ENCODE measurements at places on chromosomes 12 and 14.

DNA sequence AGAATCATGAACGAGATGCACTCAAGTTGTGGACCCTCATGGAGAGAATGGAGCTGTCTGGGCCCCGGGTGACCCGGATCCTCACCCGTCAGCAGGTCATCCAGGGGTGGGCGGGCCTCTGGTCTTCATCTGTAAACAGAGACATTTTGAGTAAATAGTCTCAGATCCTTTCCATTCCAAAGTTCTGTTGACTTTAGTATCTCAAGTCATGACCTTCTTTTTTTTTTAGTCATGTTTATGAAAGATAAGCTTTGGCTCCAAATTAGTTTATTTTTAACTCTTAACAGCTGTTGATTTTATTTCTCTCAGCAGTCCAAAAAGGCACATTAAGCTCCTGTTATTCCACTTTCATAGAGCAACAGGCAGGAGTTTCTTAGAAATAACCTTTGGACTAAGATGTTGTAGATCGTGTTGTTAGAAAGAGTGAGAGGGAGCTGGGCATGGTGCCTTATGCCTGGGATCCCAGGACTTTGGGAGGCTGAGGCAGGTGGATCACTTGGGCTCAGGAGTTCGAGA lies 48.9 kb upstream of the AMN start:
- no peak for DNase-seq

DNA sequence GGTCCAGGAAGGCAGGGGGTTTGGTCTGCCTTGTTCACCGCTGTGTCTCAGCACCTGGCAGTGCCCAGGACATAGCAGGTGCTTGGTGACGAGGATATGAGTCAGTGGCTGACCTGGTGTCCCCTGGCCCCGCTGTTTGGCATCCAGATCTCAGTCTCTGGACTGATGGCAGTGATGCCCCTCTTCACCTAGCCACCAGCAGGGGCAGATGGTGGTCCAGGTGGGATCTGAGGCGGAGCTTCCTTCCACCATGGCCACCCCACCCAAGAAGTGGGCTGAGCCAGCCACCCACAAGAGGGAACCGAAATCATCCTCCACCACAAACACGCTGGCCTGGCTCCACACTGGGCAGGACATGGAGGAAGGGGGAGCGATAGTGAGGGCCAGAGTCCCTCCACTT lies 16.1 kb upstream of the SH2B3 start:
- no peak for DNase-seq

- DNase-seq = no peak
These were observed 535.3 kb upstream of the TMEM132C start for GRCh38 chr12:127731657-127732056.

- no peak for DNase-seq
These were observed 306.6 kb downstream of the DAD1 start for GRCh38 chr14:22282417-22282816.

DNA sequence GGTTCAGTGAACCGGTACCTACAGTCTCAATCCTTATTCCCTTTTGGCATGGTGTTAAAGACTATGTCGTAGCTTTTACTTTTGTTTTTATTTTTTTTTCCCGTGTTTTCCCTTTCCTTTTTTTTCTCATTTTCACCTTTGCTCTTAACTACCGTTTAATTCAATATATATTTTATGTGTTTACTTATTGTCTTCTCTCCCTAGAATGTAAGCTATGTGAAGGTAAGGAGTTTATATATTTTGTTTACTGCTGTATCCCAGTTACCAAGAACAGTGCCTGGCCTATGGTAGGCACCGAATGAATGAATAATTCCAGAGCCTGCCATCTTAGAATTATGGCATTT lies 261 bp upstream of the MLH3 start:
- no peak for DNase-seq

- DNase-seq = no peak
These were observed 3.7 kb downstream of the OR10G2 start for GRCh38 chr14:21631084-21631483.

- DNase-seq = no peak
These were observed 195.7 kb downstream of the TMEM117 start for GRCh38 chr12:44031472-44032185.

DNA sequence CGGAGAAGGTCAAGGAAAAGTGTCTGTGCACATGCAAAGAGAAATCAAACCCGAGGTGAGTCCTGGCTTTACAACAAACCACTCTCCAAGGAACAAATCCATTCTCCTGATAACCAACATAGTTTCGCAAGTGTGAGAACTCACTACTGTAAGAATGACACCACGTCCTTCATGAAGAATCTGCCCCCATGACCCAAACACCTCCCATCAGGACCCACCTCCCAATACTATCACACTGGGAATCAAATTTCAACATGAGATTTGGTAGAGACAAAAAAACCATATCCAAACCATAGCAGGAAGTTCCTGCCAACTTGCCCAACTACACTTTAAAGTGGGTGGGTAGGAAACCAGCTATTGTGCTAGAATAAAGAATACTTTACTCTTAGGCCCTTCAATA lies 2.4 kb upstream of the ERC1 start:
- no peak for DNase-seq

GRCh38 chr14:89324501-89325298 lies 92.3 kb downstream of the FOXN3 start:
- no peak for DNase-seq

DNA sequence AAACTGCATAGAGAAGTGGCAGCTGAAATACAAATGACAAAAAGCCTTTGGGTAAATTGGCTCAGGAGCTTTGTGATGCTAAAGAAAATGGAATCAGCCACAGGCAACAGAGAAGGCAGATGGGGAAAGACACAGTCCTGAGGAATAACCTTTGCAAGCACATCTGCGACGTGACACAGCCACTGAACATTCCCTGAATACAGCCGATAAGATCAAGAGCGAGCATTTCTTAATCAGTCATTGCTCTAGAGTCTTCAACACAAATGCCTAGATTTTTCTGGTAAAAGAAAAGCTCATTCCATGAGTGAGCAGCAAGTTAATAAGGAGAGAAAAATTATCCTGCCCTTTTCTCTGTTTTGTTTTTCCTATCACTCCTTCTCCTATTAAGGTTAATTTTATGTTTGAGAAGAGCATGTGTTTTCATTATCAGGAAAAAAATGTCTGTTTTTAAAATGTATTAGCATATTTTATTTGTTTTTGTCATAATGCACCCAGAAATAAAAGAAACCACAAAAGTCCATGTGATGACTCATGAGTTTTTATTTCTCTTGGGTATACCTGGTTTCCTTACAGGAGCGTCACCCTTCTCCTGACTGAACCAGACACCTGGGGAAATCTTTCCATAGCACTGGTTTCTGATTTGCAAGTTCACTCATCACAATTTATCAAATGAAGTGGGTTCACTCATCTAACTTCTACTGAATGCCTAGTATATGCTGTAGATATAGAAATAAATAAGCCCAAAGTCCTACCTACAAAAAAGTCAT lies 45.4 kb upstream of the PCED1B start:
- DNase-seq = no peak

DNA sequence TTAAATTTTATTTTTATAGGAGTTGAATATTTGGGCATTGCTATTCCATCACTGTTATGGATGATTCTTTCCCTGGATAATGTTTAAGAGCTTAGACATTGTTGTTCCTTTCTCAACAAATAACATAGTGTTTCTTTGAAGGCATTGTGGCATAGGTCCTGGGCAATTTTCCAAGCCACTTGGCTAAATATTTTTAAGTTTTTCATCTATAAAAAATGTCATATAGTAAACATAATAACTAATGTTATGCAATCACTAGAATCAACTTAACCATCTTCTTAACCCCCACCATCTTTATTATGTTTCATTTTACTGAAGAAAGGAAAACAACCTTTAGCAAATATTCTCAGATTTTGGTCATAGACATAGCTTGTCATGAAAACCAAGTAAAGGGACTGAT lies 600.6 kb upstream of the LMO3 start:
- DNase-seq = no peak

- DNase-seq = no peak
These were observed 505.4 kb downstream of the LRFN5 start for GRCh38 chr14:42112108-42112507.

DNA sequence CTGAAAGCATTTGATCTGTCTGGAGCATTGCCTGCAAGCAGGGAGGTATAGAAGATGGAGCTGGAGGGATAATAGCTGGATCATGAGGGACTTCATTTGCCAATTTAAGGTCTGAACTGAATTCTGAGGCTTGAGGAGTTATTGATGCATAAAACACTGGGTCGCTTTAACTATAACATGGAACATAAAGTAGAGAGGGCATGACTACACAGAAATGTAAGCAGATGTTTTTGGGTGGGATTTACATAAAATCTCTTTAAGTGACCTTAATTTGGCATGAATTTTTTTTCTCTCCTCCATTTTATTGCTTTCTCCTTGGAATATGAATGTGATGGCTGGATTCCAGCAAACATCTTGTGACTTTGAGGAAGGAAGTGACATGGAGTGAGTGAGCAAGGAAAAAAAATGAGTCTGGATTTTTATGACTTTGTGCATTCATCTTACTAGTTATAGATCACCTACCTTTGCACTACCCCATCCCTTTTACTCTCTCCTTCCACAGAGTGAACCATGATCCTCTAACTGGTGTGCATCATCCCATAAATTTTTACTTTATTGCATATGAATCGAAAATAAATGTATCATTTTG lies 356.0 kb downstream of the DUSP6 start:
- no peak for DNase-seq

DNA sequence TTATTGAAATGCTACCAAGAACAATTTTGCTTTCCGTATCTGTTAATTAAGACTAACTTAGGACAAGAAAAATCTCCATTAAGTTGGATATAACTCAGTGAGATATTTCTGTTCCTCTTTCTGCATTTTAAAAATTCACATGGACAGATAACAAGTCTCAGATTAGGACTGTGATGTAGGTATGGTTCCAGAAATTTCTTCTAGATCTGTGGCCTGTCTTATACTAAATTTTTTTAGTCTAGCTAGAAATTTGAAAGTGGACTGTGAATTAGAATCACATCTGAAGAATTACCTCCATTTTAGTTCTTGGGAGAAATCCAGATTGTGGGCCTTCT lies 41.6 kb downstream of the USP15 start:
- no peak for DNase-seq

DNA sequence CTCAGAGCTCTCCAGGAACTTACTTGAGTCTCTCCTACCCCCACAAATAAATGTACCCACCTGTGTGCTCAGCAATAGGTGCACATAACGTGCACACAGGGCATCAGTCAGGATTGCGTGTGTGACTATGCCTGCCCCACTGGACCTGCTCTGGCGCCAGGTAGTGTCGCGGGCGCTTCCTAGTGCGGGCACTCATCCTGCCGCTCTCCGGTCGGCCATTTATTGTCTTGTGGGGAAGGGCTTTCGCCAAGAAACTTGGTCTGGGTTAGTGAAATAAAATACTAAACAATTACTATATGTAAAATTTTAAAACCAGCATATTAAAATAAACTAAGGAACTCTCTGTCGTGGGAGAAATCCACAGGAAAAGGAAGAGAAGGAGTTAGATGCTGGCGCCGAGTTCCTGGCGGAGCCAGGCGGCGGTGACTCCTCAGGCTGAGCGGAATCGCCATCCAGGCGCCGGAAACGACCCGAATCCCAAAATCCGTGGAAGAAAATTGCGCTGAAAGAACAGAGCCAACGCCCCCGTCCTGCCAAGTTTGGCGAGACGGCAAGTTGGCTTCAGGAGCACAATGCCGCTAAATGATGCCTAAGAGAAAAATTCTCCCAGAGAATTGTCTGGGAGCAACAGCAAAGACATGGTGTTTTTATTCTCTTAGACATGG lies 7.9 kb upstream of the HOXC13 start:
- DNase-seq = no peak

- DNase-seq = no peak
These were observed 352.7 kb upstream of the NAV3 start for GRCh38 chr12:77477907-77478533.

GRCh38 chr12:102118874-102119273 lies 1.0 kb downstream of the NUP37 start:
- no peak for DNase-seq

GRCh38 chr12:57188090-57188425 lies 28.5 kb upstream of the NXPH4 start:
- DNase-seq = no peak

GRCh38 chr12:111488271-111488670 lies 82.5 kb downstream of the SH2B3 start:
- no peak for DNase-seq

GRCh38 chr14:71460091-71460490 lies 472.1 kb upstream of the RGS6 start:
- no peak for DNase-seq

DNA sequence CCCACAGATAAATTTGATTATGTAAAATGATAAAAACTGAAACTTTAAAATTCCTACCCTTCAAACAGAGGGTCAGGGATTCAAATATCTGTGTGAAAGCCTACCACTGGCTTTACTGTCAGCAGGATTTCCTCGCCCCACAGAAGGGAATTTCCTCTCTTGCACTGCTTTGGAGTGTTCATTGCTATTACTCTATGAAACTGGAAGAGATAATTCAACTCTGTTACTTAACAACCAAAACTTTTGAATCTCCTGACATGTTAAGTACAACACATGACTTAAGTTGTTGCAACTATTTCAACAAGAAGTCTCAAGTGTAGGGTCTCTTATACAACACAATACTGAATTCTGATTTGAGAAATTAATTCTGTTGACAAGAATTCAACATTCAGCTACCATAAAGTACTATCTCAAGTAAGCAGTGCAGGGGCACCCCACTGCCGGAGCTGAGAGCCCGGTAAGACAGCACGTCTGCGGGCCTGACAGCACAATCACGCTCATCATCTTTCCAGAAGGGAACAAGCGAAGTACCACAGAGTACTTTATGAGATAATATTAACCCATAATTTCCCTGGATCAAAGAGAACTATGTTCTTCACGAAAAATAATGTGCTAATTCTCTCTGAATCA lies 22.9 kb downstream of the DICER1 start:
- DNase-seq = no peak

DNA sequence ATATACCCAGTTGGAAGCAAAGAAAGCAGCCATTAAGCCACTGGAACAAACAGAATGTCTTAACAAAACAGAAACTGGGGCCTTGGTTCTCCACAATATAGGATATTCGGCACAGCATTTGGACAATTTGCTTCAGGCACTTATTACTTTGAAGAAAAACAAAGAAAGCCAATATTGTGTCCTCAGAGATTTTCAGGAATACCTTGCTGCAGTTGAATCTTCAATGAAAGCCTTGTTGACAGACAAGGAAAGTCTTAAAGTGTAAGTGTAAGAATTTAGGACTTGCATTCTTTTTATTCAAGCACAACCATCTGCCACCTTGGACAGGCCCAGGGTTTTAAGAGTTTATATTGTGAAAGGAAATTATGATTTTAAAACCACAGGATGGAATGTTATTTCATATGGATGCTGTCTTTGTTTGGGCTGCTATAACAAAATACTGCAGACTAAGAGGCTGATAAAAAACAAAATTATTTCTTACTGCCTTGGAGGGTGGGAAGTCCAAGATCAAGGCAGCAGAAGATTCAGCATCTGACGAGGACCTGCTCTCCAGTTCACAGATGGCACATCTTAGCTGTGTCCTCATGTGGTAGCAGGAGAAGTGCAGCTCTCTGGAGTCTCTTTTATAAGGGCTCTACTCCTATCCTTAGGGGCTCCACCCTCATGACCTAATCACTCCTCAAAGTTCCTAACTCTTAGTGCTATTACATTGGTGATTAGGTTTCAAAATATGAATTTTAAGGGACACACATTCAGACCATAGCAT lies 197.0 kb downstream of the SYNE2 start:
- DNase-seq = no peak

GRCh38 chr12:50981319-50982239 lies 29.2 kb downstream of the HIGD1C start:
- no peak for DNase-seq

GRCh38 chr14:104109731-104110361 lies 24.3 kb downstream of the ASPG start:
- no peak for DNase-seq

- no peak for DNase-seq
These were observed 51.7 kb downstream of the LRRC74A start for GRCh38 chr14:76877871-76878270.

GRCh38 chr12:77821699-77822203 lies 8.9 kb upstream of the NAV3 start:
- DNase-seq = no peak
